ENCODE measurements at places on chromosomes 2 and 18.
A peak's percentile ranks its signal among the peaks of the same experiment; 100 is the strongest.

GRCh38 chr2:236570081-236570868, 650 bp downstream of the ACKR3 start:
- DNase-seq, result no peak

DNA sequence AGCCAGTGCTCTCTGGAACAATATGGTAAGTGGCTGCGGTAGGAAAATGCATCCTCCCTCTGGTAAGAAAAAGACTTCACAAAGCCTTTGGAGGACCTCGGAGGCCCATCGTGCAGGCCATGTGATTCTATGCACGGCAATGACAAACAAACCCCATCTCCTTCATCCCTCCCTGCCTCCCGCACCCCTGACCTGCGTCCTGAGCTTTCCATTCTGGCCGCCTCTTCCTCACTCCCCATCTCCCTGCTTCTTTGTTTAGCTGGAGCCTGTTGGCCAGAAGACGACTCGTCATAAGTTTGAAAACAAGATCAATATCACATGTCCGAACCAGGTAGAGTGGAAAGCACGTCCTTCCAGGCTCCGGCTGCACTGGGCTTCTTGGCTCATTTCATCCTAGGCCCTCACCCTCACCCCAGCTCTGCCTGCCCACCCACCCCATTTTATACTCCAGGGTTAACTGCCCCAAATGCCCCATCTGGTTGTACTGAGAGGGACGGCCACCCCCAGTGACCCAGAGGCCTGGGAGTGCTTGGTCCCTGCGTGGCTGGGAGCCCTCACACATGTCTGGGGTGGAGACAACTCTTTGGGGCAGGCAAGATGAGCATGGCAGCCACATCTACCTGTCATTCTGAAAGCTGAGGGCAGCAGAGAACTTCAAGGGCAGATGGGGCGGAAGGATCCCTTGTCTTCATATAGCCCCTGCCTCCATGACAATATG, 94.0 kb downstream of the PLB1 start:
- no peak for DNase-seq

DNA sequence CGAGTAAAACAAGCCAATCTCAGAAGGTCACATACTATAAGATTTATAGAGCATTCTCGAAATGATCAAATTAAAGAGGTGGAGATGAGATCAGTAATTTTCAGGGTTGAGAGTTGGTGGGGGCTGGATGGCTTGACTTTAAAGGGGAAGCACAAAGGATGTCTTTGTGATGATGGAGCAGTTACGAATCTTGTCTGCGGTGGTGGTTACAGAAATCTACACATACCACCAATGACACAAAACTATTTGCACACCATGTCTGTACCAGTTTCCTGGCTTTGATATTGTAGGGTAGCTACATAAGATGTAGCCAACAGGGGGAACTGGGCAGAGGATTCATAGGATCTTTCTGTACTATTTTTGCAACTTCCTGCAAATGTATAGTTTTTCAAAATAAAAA, 190.6 kb upstream of the SMIM21 start:
- DNase-seq, result no peak

- DNase-seq, result no peak
Observed at GRCh38 chr2:136527560-136527959, 237.8 kb upstream of the THSD7B start.

- no peak for DNase-seq
Observed at GRCh38 chr2:237344942-237345341, 69.0 kb downstream of the COL6A3 start.

- no peak for DNase-seq
Observed at GRCh38 chr2:32427672-32428610, 71.1 kb downstream of the BIRC6 start.

GRCh38 chr2:33222309-33222708, 254.1 kb upstream of the RASGRP3 start:
- no peak for DNase-seq

DNA sequence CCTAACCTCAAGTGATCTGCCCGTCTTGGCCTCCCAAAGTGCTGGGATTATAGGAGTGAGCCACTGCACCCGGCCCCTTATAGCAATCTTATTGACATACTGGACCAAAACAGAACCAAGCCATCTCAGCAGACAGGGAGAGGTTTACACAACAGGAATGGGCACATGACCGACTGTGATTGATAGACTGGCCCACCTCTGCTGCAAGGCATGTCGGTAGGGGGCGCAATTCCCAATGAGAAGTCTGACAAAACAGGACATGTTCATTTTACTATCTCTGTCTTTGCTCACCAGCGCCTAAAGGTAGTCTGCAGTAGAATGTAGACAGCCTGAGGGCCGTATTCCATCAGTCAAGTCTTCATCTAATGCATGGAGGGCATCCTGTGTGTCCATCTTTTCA, 2.0 kb downstream of the LYPD6B start:
- DNase-seq, result peak; percentile 40

GRCh38 chr2:70005752-70006446, 44.5 kb upstream of the ASPRV1 start:
- DNase-seq, result no peak

DNA sequence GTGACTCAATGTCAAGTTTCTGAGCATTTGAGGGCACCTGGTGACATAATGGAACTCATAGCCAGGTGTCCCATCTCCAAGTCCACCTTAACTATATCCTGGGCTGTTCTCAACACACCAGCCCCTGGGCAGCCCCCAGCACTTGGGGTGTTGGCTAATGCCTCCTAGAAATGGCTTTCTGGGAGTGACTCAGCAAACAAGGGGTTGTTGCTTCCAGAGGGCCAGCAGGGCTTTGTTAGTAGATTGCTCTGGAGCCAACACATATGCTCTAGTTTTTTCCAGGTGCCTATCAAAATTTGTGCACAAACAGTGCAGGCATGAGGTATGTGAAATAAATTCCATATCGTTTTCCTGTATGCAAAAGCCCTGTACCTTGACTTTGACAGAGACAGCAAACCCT, 448.4 kb downstream of the SLC4A3 start:
- no peak for DNase-seq

GRCh38 chr2:175955136-175955535, 46.9 kb downstream of the LNPK start:
- DNase-seq, result no peak

GRCh38 chr18:68660354-68661183, 54.3 kb downstream of the TMX3 start:
- DNase-seq, result no peak

- no peak for DNase-seq
Observed at GRCh38 chr2:33425586-33426031, 50.8 kb upstream of the RASGRP3 start.

GRCh38 chr2:64338108-64338507, 115.9 kb upstream of the LGALSL start:
- no peak for DNase-seq

DNA sequence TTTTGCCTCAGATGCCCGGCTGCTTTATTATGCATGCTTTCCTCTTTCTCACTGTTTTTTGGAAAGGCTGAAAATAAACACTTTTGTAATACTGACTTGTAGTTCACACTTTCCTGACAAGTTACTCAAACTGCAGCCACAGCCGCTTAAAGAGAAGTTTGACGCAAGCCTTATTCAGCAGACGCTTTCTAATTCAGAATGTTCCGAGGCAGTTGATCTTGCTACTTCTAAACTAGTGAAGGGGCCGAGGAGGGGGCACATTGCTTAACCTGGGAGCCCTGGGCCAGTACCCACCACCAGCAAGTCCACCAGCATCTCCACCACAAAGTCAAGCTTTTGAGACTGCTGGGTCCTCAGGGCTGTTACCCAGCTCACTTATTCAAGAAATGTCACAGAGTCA, 71.8 kb upstream of the SPRED2 start:
- no peak for DNase-seq

DNA sequence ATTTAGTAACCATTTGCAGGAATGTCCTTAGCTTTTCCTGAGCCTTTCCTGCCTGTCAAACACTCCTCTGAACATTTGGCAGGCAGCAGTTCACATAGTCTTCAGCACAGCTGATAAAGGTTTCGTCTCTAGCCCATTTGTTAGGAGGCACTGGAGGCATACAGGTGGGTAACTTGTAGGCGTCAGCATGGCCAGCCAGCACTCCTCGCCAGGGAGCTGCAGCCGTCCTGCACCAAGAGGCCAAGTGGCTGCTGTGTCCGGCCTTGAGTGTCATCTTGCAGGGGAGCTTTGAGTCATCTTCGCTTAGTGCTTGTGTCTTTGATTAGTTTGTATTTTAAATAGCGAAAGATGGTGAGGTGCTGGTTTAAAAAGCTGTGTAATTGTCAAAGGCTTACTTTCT, 120.3 kb upstream of the NFATC1 start:
- no peak for DNase-seq

DNA sequence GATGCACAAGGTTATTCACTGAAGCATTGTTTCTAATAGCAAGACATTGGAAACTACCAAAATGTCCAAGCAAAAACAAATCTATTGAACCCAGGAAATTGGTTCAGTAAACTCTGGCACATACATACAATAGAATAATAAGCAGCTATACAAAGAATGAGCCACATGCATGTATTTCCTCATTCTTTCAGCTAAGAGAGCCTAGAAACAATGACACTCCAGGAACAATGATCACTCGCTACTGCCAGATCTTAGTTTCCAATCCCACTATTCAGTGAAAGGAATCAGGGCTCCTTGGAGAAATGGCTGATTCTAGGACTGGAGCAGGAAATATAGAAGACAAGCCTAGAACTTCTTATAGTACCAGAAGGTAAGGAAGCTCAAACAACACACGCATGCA, 221.9 kb upstream of the AGAP1 start:
- DNase-seq, result no peak

DNA sequence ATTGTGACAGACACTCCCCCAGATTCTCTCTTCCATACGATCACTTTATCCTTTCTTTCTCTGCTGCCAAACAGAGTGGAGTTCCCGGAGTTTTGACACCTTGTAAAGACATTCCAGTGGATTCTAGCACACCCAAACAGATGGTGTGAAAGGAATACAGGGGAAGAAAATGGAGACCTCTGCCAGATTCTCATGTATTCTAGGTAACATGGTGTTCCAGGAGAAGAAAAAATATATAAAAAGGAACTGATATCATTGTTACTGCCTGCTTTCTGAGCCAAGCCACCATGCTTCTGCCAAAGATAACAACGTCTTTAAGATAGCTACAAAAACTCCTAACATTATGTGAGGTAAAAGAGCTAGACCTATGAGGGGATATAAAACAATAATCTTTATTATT, 136.5 kb downstream of the TXNL1 start:
- no peak for DNase-seq

GRCh38 chr2:120867290-120868241, 131.9 kb downstream of the GLI2 start:
- DNase-seq, result no peak

DNA sequence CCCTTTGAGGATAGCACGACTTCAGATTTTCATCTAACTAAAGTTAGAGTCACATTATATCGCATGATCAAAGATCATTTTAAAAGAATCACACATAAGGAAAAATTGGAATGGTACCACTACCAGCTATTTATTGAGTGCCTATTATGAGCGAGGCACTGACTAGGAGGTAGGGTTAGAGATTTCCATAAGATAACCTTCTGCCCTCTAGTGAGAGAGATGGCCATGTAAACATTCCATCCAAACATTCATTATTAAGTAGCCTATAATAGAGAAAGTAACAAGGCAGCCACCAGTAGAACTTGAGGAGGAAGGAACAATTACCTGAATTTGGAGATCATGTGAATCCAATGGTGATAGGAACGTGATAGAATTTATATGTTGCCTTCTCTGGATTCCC, 25.4 kb upstream of the GLS start:
- DNase-seq, result no peak

Measured in stimulated activated CD8-positive, alpha-beta memory T cell treated with anti-CD3 and anti-CD28 coated beads, Interleukin-15, amount 100 ng/mL, for 24 hours (primary cell).